ENCODE measurements at places on chromosomes 7 and 10.

GRCh38 chr10:50324046-50324445, 72.7 kb upstream of the ASAH2 start:
- no peak for DNase-seq

GRCh38 chr10:115514895-115515294, 421.7 kb downstream of the ATRNL1 start:
- no peak for DNase-seq

DNA sequence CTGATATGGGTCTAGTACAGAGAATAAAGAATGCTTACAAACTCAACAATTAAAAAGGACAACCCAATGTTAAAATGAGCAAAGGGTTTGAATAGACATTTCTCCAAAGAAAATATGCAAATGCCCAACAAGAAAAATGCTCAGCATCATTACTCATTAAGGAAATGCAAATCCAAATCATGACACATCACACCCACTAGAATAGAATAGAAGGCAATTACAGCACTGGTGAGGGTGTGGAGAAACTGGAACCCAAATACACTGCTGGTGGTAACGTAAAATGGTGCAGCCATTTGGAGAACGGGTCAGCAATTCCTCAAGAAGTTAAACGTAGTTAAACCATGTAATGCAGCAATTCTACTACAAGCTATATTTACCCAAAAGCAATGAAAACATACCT, 53.8 kb downstream of the KDM7A start:
- DNase-seq, result no peak

- no peak for DNase-seq
Observed at GRCh38 chr7:66013938-66014337, 31.9 kb upstream of the GUSB start.

Measured in T follicular helper cell (primary cell).